ENCODE measurements at places on chromosomes 11 and 22.

GRCh38 chr22:39725351-39726035 is 154.9 kb downstream of the CACNA1I start:
- no peak for DNase-seq

GRCh38 chr22:49093192-49093880 is 734.3 kb downstream of the BRD1 start:
- DNase-seq = no peak

GRCh38 chr11:2443881-2444820 is at the start of gene TRPM5:
Gene TRPM5 (minus strand): TSS chr11:2444514. CDS start chr11:2423036, 21,478 bp downstream.
- no peak for DNase-seq

- DNase-seq = no peak
Measured at GRCh38 chr11:15179167-15179566, 64.4 kb downstream of the INSC start.

DNA sequence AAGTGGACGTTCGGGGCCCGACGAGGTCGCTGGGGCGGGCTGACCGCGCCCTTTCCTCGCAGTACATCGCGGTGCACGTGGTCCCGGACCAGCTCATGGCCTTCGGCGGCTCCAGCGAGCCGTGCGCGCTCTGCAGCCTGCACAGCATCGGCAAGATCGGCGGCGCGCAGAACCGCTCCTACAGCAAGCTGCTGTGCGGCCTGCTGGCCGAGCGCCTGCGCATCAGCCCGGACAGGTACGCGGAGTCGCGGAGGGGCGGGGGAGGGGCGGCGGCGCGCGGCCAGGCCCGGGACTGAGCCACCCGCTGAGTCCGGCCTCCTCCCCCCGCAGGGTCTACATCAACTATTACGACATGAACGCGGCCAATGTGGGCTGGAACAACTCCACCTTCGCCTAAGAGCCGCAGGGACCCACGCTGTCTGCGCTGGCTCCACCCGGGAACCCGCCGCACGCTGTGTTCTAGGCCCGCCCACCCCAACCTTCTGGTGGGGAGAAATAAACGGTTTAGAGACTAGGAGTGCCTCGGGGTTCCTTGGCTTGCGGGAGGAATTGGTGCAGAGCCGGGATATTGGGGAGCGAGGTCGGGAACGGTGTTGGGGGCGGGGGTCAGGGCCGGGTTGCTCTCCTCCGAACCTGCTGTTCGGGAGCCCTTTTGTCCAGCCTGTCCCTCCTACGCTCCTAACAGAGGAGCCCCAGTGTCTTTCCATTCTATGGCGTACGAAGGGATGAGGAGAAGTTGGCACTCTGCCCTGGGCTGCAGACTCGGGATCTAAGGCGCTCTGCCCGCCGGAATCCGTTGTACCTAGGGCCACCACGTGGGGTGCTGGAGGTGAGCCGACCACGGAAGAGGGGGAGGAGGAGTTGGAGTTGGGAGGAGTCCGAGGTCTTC is 771 bp downstream of the MIF start:
- peak; percentile 53 for DNase-seq

DNA sequence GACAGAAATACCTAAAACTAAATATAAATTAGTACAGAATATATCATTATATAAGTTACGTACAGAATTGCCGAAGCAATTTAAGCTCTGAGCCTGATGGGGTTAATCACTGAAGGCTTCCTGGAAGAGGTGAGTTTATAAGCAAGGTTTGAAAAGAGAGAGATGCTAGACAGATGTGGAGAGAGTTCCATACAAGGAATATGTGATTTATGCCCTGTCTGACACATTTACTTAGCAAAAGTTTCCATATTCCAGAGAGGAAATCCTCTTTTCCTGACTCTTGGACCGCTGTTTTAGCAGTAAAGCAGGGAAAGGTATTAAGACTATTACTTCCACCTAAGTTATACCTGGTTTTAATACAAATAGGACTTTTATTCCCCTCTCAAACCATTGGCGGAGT is 65.1 kb downstream of the DBX1 start:
- DNase-seq = no peak
